ENCODE measurements at places on chromosomes 6 and 20.

DNA sequence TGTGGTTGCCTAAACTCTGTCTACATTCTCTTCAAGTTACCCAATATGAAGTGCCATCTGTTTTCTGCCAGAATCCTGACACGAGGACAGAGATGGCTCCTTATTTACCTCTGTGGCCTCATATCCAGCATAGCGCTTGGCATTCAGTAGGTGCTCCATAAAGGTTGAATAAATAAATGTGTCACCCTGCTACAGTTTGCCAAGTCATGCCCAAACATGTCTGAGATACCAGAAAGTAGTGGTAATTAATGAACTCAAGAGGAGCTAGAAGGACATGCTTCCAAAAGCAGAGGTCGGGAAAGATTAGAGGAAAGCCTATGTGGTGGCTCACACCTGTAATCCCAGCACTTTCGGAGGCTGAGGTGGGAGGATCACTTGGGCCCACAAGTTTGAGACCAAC is 30.9 kb upstream of the E2F3 start:
- DNase-seq, result no peak

- no peak for DNase-seq
Observed at GRCh38 chr6:87027021-87027420, 67.9 kb downstream of the CGA start.

GRCh38 chr6:2589171-2589661 is 161.5 kb downstream of the MYLK4 start:
- DNase-seq, result peak; percentile 76

- no peak for DNase-seq
Observed at GRCh38 chr6:74451953-74452352, 753.9 kb downstream of the COL12A1 start.

DNA sequence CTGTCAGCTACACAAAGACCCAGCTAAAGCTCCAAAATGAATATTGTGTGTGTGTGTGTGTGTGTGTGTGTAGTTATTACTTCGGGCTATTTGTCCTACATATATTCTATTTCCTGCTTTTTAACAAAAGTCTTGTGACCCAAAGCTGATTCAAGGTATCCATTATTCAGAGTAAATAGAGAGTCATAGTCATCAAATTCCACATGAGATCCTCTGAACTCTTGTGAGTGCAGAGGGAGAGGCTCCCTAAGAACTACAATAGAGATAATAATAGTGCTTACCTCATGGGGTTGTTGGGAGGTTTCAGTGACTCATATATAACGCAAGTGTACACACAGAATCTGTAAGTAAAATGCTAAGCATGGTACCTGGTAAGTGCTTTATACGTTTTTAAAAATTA is 95.6 kb upstream of the SHLD1 start:
- DNase-seq, result no peak

- DNase-seq, result peak; percentile 78
Observed at GRCh38 chr20:48826883-48827771, 672 bp downstream of the PREX1 start.

DNA sequence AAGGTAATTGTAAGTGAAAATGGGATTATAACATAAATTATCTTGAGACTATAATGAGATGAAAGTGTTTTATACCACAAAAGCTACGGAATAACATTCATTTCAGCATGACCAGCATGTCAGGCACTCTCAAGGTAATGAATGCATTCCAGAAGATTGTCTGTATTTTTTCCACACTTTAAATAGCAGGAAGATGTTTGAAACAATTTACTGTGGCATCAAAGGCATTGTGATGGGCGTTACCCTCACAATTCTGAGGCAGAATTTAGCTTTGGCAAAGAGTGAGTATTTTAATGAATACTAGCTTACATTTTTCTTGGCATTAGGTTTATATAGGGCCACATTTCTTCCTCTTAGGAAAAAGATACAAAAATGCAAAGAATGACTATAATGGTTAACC is 627.2 kb downstream of the BCKDHB start:
- DNase-seq, result no peak

DNA sequence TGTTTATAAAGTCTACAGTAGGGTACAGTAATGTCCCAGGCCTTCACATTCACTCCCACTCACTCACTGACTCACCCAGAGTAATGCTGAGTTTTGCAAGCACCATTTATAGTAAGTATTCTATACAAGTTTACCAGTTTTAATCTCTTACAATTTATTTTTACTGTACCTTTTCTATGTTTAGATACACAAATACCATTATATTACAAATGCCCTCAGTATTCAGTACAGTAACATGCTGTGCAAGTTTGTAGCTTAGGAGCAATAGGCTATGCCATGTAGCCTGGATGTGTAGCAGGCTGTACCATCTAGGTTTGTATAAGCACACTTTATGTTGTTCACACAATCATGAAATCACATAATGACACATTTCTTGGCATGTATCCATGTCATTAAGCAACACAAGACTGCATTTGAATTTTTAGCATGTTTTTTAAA is 673.6 kb downstream of the CD109 start:
- no peak for DNase-seq

Measured in endodermal cell (in vitro differentiated cells).